ENCODE measurements at places on chromosomes 7 and 10.

- DNase-seq, result no peak
These were observed 25.7 kb downstream of the CYP3A7 start for GRCh38 chr7:99709260-99709659.

DNA sequence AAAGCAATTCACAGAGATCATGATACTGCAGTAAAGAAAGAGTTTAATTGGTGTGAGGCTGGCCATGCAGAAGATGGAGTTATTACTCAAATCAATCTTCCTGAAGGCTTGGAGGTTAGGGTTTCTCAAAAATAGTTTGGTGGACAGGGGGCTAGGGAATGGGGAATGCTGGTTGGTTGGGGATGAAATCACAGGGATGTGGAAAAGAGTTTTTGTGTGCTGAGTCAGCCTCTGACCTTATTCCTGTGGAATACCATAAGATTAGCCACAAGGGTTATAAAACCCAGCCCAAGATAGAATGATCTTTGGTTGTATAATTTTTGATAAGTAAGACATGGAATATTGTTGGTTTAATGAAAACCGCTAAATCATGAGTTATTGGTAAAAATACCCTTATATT lies 764.3 kb downstream of the TYW1 start:
- DNase-seq, result no peak

DNA sequence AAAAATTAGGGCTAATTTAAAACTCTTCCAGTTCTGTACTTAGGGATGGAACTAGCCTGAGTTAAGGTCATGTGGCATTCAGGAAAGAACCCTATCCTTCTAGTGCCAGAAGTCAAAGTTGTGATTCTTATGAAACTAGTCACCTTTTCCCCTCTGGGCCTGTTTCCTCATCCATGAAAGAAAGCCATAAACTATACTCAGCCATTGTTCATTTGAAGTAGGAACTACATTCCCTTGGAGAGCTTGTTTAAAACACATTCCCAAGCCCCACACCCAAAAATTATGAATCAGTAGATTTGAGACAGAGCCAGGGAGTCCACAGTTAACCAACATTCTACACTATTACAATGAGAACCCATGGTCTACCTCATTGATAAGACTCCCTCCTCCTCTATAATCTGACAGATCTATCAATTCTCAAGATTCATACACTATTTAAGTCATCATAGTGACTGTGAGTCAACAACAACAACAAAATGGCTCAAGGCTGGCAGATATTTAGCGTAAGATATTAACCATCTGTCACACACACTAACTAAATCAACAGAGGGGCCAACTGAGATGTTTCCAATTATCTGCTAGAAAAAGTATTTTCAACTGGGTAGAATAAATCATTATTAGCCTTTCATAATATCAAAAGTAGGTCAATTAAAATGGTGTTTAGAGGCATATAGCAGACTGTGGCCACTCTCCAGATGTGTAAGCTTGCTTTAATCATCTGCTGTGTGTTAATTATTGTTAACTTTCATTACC lies 102.3 kb downstream of the SLC25A13 start:
- DNase-seq, result peak; percentile 80

DNA sequence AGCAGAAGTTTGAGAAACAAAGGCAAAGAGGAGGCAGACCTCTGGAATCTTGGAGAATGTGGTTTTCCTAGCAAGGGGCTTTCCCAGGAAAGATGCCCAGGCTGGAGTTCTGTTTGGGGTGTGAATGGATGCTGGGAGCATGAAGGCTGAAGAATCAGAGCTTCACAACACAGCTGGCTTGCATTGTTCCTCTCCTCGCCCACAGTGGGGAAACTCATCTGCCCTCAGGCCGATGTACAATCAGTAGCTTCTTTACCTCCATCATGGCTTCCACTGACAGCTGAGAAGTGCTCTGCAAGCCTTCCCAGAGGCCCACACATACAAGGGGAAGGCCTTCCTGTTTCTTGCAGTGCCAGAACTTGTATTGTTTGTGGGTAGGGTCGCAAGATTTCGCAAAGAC lies 90.8 kb upstream of the HECTD2 start:
- no peak for DNase-seq

- no peak for DNase-seq
These were observed 222.4 kb upstream of the GNAI1 start for GRCh38 chr7:79912213-79912633.

DNA sequence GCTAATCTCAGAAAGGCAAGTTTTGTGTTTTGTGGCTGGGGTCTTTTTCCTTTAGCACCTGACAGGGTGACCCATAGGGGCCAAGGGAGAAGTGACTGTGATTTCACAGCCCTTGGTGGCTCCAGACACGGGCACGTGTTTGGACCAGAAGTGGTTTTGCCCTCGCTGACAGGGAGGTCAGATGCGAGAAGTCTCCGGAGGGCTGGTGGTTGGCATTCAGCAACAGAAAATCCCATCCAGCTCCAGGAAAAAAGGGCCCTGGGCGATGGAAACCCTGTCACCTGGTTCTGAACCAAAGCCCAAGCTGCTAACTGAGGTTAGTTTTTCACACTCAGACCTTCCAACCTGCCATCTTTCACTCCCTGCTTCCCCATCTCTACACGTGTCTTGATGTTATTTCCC lies 272.9 kb downstream of the TRIL start:
- DNase-seq, result no peak

- peak; percentile 94 for DNase-seq
These were observed at the start of gene MNX1 for GRCh38 chr7:157010588-157011332. TSS of gene MNX1 (minus strand) at chr7:157010663. CDS start at chr7:157010350, 313 bp downstream.

DNA sequence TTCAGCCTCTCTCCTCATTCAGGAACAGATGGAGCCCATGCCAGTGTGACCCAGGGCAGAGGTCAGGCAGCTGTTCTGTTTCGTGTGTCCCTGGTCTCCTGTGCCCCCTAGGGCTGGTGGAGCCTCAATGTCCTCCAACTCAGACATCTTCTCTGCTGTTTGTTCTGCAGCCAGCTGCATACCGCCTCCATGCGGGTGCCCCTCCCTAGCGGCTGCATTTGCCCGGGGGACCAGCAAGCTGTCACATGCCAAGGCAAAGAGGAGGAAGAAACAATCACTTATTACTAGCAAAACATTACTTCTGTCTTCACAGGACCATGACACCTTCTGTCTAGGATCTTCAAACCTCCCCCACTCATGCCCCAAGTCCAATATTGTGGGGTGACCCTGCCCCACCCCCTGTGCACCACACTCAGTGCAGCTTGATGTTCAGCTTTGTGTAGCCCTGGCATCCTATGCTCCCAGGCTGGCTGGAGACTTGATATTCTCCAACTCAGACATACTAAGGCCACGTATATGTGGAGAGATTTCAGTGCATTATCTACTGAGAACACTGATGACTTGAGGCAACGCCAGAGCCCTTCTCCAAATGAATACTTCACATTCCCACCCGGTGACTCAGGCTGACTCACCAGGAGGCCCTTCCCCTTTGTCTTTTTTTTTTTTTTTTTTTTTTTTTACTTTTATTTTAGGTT lies 188.9 kb downstream of the SKIDA1 start:
- DNase-seq, result peak; percentile 97

GRCh38 chr7:1231214-1232102 lies 1.2 kb upstream of the UNCX start:
- no peak for DNase-seq

Measured in ACHN (cell line).